T-helper 9 cell (primary cell): ENCODE measurements at places on chromosomes 16 and 17.
A peak's percentile ranks its signal among the peaks of the same experiment; 100 is the strongest.

GRCh38 chr17:5919089-5919488 is 151.1 kb upstream of the WSCD1 start:
- no peak for DNase-seq

- DNase-seq, result no peak
Observed at GRCh38 chr16:86037999-86038925, 139.3 kb downstream of the IRF8 start.

GRCh38 chr16:82915139-82915824 is 288.5 kb downstream of the CDH13 start:
- DNase-seq, result no peak

GRCh38 chr16:75019007-75019406 is 20.2 kb downstream of the ZNRF1 start:
- DNase-seq, result no peak

DNA sequence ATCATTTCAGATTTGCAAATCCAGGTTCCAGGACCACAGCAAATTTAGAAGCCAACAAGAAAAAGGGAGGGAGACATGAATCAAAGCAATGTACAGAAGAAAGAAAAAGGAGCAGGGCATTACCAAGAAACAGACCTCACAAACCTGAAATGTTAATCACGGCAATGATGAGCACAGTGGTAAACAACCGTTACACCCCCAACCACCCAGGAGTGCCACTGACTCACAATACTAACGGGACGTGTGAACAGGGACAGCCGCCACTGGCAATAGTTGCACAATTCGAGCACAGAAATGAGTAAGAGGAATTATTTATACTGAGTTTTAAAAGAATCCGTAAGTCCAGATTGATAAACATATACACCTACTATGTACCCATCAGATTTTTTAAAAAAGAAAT is 13.8 kb downstream of the USP22 start:
- no peak for DNase-seq

DNA sequence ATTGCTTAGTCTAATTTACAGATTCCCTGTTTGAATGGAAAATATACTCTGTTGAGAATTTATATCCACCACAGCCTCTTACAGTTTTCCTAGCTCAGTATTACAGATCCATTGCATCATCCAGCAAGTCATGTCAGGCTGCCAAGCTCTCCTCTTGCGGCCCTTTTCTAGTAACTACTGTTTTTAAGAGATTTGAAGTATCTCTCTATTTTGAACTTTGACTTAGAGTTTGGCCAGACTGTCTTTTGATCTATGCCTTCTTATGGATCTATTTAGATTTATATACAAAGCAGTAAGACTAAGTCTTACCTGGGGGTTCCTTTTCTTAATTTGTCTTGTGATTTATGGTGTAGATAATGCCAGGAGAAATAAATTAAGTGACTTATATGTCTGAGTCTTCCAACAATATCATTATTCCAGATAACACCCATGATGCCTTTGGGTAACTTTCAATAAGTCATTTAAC is 53.1 kb upstream of the ABCC11 start:
- DNase-seq, result no peak

- DNase-seq, result no peak
Observed at GRCh38 chr17:67517325-67517724, 140.2 kb downstream of the PITPNC1 start.

GRCh38 chr17:7294614-7295153 is at the start of gene YBX2:
TSS of gene YBX2 (minus strand) at chr17:7294639. CDS start at chr17:7294500, 139 bp downstream.
- DNase-seq, result peak; percentile 66

DNA sequence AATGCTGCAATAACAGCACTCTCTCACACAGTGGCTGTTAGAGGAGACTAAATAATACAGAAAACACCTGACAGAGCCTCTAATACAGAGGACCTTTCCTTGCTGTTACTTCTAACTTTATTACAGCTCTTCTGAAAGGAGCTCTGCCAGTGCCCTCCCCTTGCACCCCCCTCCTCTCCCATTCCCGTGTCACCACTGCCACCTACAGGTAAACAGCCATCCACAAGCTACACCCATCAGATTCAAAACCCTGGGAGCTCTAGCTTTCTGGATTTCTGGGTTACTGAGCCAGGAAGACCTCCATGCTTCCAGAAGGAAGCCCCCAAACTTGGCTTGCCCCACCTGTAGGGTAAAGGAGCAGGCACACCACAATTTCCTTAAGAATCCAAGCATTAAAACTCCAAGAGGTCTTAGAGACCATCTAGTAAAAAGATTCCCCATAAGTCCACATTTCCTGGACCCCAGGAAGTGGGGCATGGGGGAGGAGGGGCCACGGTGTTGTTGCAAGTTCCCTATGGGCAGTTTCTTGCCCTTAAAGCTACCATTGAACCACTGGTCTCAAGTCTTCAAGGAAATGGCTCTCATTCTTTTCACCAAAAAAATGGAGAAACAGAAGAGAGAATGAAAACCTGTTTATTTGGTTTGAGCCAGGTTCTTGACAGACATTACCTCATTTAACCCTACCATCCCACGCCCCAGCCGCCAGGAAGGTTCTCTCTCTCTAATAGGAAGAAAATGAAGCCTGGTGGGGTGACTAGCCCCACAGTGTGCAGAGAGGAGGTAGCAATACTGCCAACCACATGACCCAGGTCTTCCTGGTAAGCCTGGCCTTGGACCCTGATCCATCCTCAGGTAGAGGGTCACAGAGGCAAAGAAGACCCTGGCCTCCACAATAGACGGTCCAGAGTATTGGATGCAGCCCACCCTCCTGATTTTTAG is 52.8 kb downstream of the TOM1L2 start:
- DNase-seq, result peak; percentile 49

- no peak for DNase-seq
Observed at GRCh38 chr16:15517743-15518377, 83.5 kb downstream of the BMERB1 start.

DNA sequence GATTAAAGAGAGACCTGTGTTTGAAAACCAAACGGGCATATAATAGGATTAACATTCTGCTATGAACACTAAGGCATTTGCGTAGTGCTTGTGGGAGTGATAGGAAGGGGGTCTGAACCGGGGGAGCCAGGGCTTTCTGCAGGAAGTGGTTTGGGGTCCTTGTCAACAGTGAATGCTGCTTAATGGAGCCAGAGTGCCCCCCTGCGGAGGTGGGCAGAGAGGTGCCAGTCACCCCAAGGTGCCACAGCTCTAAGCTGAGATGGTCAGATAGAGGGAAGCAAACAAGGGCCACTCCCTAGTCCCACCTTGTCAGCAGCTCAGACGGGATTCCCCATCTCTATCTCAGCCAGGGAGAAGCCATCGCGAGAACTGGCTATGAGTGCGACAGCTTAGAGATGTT is 17.7 kb downstream of the NAA60 start:
- DNase-seq, result no peak

- no peak for DNase-seq
Observed at GRCh38 chr16:31404353-31405064, 11.4 kb downstream of the ITGAD start.

DNA sequence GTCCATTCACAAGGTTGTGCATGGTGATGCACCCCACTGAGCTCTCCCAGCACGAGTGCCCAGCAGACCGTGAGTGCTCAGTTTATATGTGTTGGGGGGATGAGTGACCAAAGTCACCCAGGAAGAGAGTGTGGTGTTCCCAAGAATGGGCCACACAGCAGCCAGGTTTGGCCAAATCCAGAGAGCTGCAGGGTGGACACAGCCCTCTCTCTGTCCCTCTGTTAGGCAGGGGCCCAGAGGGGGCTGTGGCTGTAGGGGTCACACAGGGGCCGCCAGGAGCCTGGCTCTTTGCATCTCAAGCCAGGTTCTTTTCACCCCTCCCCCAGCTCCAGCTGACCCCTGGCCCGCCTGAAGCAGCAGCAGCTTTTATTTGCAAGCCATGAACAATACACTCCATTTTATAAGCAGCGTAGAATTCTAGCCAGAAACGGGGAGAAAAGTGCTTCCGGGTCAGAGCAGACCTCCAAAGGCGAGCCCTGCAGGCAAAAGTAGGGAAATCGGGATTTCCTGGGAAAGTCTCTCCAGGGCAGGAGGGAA is 13.3 kb downstream of the COTL1 start:
- no peak for DNase-seq

DNA sequence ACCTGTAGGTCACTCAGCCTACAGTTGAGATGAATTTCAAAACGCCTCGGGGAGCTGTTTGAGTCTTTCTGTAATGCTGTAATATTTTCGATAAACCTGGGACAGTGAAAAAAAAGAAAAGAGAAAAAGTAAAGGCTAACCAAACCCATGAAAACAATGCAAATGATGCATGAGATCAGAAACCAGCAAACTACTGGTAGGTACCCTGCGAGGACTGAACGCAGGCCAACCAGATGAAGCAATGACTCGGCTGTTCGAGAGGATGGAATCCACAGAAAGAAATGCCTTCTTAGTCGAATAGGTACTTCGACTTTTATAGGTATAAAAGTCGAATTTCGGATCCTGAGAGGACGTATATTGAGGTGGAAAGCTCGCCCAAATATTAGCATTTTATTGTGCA is 509 bp upstream of the ATAD5 start:
- no peak for DNase-seq

- DNase-seq, result no peak
Observed at GRCh38 chr17:68443972-68444464, 13.3 kb downstream of the WIPI1 start.

GRCh38 chr16:46793841-46794240 is 37.1 kb downstream of the C16orf87 start:
- DNase-seq, result no peak

GRCh38 chr17:38768417-38768816 is 15.9 kb downstream of the PSMB3 start:
- no peak for DNase-seq

DNA sequence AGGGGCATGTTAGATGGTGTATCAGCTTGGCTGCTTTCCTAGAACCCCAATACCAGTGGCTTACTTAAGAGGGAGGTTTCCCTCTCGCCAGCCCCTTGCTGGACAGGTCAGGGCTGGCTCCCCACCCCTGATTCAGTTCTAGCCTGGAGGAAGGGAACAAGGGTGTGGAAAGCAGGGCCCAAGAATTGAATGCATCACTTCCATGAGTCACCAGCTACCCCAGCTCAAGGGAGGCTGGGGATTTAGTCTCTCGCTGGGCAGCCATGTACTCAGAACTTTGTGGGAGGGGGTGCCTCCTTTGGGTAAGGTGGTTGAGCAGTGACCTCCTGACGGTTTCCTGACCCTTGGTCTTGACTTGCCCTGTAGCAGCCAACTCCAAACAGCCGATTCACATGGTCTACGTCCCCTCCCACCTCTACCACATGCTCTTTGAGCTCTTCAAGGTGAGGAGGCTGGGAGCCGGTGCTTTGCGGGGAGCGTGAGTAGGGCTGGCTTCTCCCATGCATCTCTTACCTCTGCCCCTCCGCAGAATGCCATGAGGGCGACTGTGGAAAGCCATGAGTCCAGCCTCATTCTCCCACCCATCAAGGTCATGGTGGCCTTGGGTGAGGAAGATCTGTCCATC is 12.8 kb downstream of the PDK2 start:
- no peak for DNase-seq

DNA sequence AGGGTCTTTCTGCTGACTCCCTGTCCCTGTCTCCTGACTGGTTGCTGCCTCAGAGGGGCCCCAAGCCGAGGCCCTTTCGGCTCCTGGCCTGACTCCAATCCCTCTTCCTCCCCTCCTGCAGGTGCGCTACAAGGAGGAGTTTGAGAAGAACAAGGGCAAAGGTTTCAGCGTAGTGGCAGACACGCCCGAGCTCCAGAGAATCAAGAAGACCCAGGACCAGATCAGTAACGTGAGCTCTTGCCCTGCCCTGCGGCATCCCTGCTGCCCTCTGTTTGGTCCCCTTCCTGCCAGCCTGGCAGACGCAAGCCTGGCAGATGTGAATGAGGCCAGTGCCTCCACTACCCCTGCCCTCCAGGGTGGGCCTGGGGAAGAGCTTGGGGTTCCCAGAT is 27.1 kb upstream of the LASP1NB start:
- DNase-seq, result no peak

DNA sequence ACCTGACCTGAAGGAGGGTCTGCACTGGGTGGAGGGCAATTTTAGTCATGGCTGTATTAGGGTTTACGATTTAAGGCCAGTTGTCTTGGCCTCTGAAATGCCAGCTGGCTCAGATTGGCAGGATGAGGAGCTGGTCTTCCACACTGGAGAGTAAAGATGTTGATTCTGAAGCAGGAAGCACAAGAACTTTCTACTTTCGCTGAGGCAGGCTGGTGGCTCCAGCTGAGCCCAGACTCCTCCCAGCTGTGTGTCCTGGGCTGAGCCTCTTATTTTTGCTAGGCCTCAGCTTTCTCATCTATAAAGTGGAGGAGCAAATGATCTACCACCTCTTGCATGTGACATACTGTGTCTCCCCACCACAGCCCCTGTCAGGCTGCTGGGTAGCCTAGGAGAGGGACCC is 74.4 kb downstream of the MRM1 start:
- no peak for DNase-seq

- no peak for DNase-seq
Observed at GRCh38 chr17:11578998-11579397, 19.3 kb upstream of the DNAH9 start.

DNA sequence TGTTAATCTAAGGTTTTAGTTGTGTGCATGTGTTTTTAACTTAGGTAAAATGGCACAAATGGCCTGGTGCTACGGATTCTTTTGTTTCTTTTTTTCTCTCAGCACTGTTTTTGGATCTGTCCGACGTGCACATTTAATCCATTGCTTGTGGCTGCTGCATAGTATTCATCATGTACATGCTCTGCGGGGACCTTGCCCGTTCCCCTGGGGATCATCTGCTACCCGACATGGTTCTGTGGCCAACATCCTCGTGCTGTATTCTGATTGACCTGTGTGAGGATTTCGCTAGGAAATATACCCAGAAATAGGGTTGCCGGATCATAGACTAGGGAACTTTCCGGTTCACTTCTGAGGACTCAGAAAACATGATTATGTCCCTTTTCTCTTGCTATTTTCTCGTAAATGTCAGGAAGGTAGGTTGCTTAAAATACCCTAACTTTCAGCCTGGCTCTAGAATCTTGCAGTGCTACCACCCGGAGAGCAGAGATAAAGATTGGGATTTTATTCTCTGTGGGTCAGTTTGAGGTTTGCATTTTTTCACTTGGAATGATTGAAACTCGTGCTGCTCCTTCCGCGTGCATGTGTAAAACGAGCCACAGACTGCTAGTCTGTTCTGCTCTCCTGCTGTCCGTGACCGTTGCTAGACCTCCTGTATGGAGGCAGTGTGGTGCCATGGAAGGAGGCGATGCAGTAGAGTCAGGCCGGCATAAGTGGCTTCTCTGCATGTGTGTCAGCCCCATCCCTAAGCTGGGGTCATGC is 42.9 kb downstream of the LDHD start:
- DNase-seq, result no peak

DNA sequence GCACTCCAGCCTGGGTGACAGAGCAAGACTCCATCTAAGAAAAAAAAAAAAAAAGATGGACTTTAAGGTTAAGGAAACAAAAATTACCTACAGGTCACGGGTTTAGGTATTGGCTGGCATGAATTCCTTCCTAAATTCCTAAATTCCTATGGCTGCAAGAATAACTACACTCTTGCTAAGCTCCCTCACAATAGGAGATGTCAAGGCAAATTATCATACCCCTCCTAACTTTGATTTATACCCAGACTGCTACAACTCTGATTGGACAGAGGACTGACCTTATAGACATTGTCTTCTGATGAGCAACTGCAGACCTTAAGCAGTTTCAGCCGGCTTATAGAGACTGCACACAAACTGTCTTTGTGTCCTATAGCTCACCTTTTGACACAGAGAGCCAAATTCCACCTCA is 25.1 kb upstream of the TMC7 start:
- DNase-seq, result no peak
